ENCODE measurements at places on chromosomes 7 and 10.

GRCh38 chr10:108597031-108597430 is 1326.3 kb downstream of the XPNPEP1 start:
- DNase-seq: no peak

GRCh38 chr7:143885951-143886350 is 16.0 kb downstream of the TCAF1 start:
- no peak for DNase-seq

DNA sequence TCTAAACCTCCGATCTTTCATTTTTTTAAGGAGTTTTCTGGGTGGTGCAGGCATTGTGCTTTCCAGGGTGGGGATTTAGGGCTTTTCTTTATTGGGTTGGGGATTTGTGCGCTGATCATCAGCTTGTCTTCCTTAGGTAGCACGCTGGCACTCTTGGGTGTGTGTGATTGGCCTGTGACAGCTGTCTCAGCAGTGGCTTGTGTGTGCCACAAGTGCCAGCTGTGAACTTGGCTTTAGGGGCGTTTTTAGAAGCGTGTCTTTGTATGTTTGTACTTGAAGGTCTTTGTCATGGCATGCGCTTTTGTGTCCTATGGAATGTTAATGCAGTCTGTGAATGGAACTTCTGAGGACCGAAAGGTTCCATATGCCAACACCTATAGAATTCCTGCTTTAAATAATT is 788 bp downstream of the AKAP9 start:
- no peak for DNase-seq

DNA sequence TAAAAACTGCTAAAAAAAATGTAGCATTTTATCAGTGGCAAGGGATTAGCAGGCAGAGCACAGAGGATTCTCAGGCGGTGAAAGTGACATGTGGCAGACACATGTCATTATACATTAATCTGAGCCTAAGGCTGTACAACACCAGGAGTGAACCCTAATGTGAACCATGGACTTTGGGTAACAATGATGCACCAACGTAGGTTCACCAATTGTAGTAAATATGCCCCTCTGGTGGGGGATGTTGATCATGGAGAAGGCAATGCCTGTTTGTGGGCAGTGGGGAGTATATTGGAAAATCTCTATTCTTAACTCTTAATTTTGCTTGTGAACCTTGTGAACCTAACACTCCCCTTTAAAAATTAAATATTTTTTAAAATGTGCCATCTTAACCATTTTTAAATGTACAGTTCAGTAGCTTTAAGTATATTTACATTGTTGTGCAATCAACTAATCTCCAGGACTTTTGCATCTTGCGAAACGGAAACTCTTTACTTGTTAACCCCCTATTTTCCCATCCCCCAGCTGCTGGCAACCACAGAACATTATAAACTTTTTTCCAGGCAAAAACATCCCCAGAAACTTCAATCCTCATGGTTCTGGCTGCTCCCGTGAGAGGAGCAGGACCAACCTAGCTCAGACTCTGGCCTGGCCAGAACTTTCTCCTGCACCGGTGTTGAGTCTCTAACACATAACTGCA is 29.9 kb downstream of the LRRC20 start:
- DNase-seq: no peak

All from GM12892 (cell line).